ENCODE measurements at places on chromosomes 6 and 20.
A peak's percentile ranks its signal among the peaks of the same experiment; 100 is the strongest.

DNA sequence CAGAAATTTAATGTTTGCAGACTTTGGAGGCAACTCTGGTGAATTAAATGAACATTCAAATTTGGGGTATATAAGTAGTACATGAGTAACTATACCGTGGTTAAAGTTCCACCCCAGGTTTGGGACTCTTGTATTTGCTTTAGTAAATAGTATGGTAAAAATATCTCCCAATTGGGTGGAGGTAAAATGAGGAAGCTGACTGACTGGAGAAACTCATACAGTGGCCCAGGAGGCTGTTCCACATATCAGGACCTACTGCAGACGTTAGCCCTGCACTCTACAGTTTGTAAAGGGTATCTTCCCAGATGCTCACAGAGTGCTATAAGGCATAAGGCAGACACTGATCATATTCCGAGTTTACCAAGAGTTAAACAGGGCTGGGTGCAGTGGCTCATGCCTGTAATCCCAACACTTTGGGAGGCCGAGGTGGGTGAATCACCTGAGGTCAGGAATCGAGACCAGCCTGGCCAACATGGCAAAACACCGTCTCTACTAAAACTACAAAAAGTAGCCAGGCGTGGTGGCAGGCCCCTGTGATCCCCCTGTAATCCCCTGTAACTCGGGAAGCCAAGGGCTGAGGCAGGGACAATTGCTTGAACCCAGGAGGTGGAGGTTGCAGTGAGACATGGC, 53.7 kb downstream of the CPXM1 start:
- DNase-seq = no peak

- DNase-seq = no peak
These were observed 53.6 kb upstream of the TRERF1 start for GRCh38 chr6:42505385-42505718.

DNA sequence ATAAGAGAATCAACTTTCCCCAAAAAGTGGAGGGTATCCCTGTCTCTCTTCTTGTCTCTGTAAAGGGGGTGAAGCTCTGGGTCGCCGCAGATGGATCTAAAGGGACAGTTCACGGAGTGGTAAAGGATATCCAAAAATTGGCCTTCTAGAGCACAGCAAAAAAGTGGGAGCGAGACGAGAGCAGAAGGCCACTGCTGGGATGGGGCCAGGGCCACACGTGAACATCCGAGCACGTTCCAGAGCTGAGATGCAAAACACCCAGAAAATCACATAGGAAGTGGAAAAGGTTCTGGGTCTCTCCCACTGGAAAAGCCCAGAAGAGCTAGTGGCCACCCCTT, 837 bp downstream of the TRAM2 start:
- peak; percentile 62 for DNase-seq

DNA sequence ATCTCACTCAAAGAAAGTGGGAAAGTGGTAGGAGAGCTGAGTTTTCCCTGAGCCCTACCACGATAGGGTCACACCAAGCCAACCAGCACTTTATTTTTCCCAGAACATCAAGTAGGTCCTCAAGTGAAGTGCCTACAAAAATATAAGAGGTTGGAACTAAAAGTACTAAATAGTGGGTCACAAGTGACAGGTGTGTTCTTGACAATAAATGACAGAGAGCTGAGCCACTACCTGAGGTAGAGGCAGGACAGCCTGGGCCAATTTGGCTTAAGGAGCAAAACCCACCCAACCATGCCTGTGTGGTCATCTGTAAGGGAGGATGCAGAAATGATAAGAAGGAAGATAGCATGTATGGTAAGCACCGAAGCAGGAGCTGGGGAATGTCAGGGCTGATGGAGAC, 154.8 kb upstream of the SSTR4 start:
- no peak for DNase-seq

- no peak for DNase-seq
These were observed 8.9 kb downstream of the TGIF2 start for GRCh38 chr20:36582322-36582721.

- no peak for DNase-seq
These were observed 13.6 kb downstream of the HEBP2 start for GRCh38 chr6:138417493-138418117.

- DNase-seq = no peak
These were observed 23.9 kb downstream of the FAM50B start for GRCh38 chr6:3873051-3873450.

GRCh38 chr6:68947721-68948120, 312.6 kb downstream of the ADGRB3 start:
- DNase-seq = no peak
